ENCODE measurements at places on chromosomes 13 and 19.

GRCh38 chr13:43303033-43303729 is 279.8 kb downstream of the DNAJC15 start:
- no peak for DNase-seq

DNA sequence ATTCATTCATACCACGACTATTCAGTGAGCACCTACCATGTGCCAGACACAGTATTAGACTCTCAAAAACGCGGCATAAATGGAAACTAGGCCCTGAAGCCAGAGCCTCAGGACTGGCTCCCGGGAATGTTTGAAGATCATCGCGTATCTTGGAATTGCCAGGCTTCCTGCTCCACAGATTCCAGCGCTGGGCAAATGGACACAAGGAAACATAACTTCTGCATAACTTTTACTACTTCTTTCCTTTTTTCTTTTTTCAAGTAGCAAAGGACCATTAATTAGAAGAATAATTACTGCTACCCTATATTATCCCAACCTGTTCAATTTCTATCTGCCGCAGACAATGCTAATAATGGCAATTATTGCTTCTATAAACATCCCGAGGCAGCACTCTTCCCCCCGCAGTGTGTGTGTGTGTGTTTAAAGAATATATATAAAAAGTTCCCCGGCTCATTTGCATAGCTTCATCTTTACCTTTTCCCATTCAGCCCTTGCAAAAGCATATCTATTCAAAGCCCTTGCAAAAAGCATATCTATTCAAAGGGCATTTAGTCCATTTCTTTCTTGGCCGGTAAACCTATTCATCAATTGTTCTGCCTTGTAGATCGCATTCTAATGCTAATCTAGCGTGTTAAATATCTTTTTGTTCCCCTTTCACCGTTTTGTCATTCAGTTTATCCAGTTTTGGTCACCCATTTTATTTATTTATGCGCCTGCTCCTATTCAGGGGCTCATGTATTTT is 6.1 kb downstream of the SOX21 start:
- DNase-seq, result no peak

DNA sequence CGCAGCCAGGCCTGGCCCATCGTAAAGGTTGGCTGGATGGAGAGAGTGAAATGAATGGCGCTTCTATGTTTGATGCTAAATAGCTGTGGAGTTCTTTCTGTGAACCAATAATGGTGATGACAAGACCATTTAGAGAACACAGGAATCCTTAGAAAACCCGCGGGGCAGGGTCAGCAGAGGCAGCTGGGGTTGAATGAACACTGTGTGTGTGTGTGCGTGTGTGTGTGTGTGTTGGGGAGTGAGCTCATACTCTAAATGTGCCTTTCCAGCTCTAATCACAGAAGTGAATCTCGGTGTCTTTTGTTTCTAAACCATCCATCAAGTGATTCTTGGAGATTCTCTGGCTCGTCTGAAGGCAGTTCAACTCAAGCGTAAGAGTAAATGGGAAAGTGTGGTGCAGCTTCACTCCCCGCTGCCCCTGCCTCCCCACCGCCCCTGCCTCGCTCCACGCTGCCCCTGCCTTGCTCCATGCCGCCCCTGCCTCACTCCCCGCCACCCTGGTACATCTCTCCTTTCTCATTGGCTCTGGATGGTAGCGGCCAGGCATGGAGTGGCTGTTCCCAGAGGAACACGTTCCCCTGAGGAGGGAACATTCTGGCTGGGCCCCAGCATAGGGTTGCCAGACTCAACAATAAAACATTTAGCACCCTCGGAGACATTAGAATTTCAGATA is 21.2 kb downstream of the TMPRSS9 start:
- no peak for DNase-seq

- no peak for DNase-seq
These were observed 60.9 kb downstream of the THSD1 start for GRCh38 chr13:52345048-52345447.

- no peak for DNase-seq
These were observed 534.9 kb upstream of the KLF12 start for GRCh38 chr13:74669149-74669548.

DNA sequence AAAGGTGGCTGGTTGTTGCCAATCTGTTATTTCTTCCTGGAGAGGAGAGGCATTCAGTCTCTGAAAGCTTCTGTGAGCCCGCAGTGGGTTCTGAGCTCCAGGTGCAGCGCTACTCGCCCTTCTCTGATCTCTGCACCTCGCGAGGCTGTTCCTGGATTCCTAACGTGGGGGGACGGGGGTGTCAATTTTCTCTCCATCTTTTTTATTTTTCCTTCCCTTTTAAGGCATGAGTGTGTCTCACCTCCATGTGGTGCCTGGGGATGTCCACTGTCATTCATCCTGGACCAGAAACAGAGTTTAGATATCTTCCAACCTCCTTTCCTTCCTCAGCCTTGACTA is 626 bp downstream of the ZNF233 start:
- DNase-seq, result no peak

DNA sequence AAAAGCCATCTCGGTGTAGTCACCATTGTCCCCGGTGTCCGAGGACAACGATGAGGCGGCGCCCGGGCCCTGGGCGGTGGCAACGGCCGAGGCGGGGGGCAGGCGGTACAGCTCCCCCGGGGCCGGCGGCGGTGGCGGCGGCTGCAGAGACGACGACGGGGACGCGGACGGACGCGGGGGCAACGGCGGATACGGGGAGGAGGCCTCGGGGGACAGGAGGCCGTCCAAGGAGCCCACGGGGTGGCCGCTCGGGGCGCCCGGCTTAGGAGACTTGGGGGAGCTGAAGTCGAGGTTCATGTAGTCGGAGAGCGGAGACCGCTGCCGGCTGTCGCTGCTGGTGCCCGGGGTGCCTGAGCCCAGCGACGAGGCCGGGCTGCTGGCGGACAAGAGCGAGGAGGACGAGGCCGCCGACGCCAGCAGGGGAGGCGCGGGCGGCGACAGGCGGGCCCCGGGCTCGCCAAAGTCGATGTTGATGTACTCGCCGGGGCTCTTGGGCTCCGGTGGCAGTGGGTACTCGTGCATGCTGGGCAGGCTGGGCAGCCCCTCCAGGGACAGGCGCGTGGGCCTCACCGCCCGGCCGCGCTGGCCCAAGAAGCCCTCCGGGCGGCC is 3.5 kb downstream of the IRS2 start:
- DNase-seq, result no peak

GRCh38 chr13:113654591-113655345 is 3.2 kb downstream of the ATP4B start:
- DNase-seq, result no peak

- DNase-seq, result no peak
These were observed 589.9 kb downstream of the GPC5 start for GRCh38 chr13:91988331-91988730.

DNA sequence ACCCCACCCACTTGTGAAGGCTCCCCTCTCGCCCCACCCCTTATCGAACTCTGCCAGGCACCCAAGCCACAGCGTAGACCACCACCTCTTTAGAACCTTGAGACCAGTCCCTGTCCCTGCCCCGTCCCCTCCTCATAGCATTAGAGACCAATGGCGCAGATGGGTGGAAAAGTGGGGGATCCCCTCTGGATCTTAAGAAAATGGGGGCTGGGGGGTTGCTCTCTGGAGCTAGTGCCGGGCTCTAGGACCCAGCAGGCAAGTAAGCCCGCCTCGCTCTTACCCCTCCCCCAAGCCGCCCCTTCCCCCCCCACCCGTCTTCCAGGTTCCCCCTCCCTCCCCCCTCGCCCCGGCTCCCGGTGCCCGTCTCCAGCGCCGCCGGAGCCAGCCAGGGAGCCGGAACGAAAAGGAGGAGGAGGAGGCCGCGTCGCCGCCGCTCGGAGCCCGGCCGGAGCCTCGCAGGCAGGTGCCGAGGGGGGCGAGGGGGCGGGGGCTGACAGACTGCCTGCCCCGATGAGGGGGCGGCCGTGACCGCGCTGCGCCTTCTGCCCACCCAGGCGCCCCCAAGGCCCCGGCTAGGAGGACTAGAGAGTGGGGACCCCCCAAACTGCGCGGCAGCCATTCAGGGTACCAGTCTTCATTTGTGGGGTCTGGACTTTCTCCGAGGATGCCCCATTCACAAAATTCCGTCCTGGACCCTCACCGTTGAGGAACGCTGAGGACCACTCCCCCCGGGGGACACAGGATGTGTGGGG is at the start of gene SPRED3:
Gene SPRED3, plus strand, starts transcription at position 349 of the 752 bp plus-strand sequence. CDS start 1,606 bp downstream, outside the sequence.
- no peak for DNase-seq

DNA sequence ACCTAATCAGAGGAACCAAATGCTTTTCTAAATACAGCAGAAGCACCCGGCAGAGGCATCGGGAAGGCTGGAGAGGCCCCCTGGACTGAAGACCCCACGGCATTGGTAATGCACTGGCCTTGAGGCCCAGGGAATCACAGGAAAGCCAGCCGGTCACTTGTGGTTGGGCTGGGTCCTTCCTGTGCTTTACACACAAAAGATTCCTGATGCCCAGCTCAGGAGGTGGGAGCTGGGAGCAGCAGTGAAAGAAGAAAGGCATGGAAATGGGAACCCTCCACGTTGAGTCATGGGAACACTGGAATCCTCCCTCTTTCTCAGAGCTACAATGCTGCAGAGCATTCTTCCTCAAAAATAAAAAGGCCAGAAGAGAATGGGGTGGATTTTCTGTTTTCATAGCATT is 126.4 kb downstream of the TNFRSF19 start:
- no peak for DNase-seq

- no peak for DNase-seq
These were observed 3.2 kb downstream of the SHC2 start for GRCh38 chr19:457636-458035.

- no peak for DNase-seq
These were observed 29.6 kb upstream of the TSC22D1 start for GRCh38 chr13:44605721-44606120.

- DNase-seq, result no peak
These were observed 62.7 kb upstream of the CSNK1A1L start for GRCh38 chr13:37168151-37168550.

DNA sequence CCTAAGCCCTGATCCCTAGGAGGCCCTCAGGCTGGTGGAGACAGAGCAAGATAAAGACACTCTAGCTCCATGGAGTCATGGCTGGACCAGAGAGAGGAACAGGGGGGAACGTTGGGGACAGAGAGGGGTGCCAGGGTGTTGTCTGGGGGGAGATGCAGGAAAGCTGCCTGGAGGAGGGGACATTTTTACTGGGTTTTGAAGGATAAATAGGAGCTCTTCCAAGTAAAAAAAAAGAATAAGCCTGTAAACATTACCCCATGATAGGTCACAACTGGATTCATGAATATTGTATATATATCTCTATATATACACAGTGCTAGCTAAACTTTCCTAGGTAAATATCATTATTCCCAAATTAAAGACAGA is 714 bp downstream of the HSH2D start:
- DNase-seq, result no peak

DNA sequence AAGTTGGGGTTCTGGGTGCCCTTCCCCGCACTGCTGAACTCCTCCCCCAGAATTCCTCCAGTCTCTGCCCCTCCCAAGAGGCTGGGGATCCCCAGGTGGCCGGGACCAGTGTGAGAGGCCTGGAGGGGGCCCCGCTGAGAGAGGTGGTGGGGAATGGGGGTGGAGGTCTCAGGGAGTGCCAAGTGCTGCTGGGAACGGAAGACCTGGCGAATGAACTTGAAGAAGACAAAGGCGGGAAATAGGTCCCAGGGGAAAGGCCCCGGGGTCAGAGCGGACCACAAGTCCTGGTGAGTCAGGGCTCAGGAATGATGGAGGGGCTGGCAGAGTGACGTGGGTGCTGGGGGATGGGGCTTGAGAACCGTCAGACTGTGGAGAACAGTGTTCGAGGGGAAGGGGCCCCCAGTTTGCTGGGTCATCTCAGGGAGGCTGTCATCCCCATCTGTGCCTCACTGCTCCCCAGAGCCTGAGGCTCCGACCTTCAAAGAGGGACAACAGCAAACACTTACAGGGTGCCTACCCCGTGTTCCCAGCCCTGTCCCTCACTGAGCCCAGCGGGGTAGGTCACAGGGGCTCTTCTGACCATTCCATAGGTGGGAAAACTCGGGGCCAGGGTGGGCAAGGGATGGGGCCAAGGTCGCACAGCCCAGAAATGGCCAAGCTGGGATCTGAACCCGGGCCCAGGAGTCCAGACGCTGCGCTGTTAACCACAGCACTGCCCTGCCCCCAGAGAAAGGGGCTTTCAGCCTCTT is 16.0 kb upstream of the SEMA6B start:
- no peak for DNase-seq

DNA sequence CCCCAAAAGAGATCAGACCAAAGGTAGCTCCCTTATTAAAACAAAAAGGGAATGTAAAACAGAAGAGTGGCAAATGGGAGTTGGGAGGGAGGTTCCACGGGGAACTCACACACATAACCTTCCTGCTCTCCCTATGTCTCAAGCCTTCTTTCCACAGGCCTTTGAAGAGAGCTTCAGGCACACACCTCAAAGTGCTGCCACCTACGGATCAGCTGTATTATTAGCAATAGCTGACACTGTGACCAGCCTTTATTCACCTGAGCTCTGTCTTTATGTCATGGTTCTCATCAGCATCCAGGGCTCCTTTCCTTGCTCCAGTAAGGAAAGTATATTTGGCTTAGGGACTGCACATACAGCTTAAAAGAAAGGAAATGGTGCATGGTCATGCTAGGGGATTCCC is 11.3 kb downstream of the ZNF571 start:
- DNase-seq, result no peak

- DNase-seq, result no peak
These were observed 8.8 kb downstream of the ZFP28 start for GRCh38 chr19:56547535-56547934.

DNA sequence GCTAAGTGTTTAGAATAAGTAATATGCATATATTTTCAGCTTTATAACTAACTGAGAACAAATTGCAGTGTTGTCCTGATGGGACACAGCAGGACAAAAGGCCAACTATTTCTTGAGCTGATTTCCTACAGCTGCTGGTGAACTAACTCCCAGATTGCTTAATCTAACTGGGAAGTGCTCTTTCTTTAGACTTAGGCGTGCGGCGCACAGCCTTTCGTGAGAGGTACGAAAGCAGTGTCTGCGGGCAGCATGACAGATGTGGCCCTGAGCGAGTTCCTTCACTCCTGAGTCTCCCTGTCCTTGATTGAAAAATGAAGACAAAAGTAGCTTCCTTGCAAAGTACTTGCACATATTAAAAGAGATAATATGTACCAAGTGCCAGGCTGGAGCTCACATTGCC is 47.3 kb upstream of the NPAS1 start:
- no peak for DNase-seq

DNA sequence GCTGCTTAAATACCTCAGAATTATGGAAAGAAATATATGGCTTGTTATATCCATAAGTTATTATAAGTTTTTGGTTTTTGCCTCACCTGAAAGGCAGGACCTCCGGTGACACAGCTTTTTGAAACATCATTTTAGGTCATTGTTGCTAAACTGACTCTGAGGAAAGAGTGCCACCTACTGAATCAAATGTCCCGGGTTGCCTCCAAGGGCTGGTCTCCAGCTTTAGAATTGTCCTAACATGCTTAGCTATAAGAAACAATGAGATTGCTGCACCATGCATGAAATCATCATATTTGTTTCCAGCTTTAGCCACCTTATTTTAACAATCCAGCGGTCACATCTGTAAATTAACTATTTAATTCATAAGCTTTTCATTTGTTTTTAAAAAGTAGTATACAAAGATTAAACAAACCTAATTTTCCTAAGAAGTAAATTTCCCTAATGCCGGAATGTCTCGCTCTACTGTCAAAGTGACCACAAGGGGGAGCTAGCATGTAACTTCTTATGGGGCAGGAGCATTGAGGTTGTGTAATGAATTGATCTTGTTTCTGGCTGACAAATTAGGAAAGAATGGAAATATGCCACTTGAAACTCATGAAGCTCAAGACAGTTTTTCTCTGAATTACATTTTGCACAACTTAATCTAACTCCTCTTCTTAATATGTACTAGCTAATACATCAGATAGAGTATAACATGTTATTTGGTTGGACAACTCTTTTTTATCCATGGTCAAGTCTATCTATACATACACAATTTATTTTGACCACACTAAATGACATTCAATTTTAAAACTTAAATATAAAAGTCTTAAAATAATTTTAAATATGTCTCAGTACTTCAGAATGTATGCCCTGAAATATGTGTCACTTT is 6.7 kb upstream of the PCDH17 start:
- DNase-seq, result no peak
